Midbrain (tissue), 1 donor: ENCODE measurements at places on chromosomes 13 and 19.

GRCh38 chr19:11519138-11519537, 9.8 kb downstream of the ECSIT start:
- no peak for DNase-seq

GRCh38 chr13:26480246-26480855, 77.1 kb upstream of the WASF3 start:
- no peak for DNase-seq

DNA sequence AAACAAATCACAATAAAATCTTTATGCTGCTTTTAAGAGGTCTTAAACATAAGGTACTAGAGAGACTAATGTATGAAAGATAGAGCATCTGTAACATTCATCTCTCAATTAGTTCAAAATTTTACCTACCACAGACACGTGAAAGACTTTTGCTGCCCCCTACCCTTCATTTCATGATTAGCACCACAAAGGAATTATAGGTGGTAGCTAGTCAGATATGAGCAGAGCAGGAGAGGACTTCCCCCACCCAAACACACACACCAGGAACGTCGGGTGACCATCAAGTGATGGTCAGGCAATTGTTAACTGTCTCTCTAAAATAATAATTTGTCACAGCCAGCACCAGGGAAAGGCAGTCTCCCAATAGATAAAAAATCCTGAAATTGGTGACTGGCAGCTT, 1531.7 kb upstream of the SPRY2 start:
- no peak for DNase-seq

DNA sequence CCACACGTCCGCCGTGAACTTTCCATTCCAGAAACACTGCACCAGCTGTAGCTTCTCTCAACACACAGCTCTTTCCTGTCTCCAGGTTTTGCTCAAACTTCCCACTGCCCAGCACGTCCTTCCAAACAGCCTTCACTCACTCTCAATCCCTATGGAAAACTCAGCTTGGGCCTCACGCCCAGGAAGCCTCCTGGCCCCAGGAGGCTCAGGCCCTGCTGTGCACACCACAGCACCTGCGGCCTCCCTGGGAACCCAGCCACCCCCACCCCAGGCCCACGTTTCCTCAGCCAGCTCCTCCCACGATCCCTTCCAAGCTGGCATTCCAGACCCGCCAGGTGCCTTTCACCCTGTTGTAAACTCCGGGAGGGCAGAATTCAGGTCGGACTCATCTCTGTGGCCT, 35.2 kb downstream of the C13orf46 start:
- no peak for DNase-seq

DNA sequence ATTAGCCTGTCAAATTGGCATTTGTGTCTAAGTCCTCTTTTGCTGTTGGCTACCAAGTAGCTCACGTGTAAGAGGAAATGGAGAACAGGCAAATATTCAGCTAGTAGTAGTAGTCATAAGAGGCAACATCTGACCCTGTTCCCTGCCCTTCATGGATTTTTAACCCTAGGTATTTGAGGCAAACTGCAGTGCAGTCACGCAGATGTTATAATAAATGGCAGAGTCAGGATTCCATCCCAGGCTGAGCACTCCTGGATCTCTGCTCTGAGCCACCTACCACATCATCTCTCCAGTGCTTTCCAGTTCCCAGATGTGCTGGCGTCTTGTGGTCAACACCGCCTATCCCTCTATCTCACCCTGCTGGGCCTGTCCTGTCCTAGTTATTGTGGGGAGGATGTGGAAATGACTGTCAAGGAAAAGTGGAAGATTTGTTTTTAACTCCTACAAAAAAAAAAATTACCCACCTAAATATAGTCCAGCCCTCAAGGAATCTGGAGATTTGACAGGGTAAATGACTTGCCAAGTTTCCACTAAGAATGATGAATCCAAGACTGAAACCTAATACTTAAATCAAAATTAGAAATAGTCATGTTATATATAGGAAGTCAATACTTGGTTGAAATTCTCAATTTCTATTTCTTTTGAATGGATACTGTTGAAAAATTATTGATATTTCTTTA, 322.9 kb downstream of the GPC6 start:
- no peak for DNase-seq
